Left renal pelvis (tissue), 4 donors: ENCODE measurements at places on chromosomes 16 and 17. TPM values are rescaled to one million over a fixed set of nuclear protein-coding genes. Genes with fewer than 3 reads are reported as not detected.

SNAI3 gene
- 0.68 TPM for polyA plus RNA-seq

CDK12 gene
- polyA plus RNA-seq: 49.3 TPM

SLC16A6 gene
- polyA plus RNA-seq: 0.33 TPM

C16orf82 gene
- not detected for polyA plus RNA-seq

MPV17L gene
- 12.1 TPM for polyA plus RNA-seq

GHDC gene
- 22.3 TPM for polyA plus RNA-seq

DNA sequence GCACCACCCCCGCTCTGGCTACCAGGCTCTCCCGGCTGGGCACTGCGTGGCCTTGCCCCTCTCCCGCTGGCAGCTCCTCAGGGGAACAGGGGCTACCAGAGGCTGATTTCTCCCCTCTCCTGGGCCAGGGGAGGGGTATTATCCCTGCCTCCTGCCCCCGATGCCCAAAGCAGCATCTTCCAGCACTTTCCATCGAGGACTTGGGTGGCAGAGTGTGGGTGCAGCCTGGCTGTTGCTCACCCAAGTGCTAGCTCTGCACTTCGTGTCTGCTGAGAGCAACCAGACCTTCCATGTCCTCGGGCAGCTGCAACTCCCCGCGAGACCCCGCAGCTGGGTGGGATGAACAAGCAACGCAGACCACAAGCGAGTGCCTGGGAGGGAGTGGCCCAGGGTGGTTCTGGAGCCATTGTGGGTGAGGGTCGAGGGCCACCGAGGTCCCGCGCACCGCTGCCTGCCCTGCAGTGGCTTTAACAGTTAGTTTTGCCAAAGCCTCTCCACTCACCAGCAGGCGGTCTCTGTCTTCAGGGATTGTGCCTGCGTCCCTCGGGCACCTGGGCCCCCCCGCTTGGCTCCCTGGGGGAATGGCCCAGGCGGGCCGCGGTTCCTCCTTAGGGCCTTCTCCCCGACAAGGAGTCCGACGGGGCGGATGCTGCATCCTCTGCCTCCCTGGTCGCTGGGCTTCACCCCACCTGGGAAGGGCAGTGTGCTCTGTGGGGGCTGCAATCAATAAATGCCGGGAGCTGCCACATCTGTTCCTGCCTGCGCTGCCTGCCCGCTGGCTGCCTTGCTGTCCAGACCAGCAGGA lies 8.4 kb downstream of the SLC25A10 start:
- DNase-seq: no peak

- DNase-seq: no peak
Measured at GRCh38 chr16:77732241-77732946, 10.1 kb downstream of the NUDT7 start.
